ENCODE measurements at places on chromosomes 13 and 19.

GRCh38 chr13:90956031-90956430 lies 391.5 kb upstream of the MIR17HG start:
- no peaks in the 10 kb centered on the region for H3K27me3 ChIP-seq
- H3K27ac ChIP-seq = no peak overlapping the region
- DNase-seq = no peak
- no peaks in the 10 kb centered on the region for H3K4me1 ChIP-seq
- no peaks in the 10 kb centered on the region for H3K36me3 ChIP-seq

- no peak overlapping the region for H3K4me3 ChIP-seq
- no peaks in the 10 kb centered on the region for H3K4me1 ChIP-seq
- H3K36me3 ChIP-seq = no peaks in the 10 kb centered on the region
- no peak for DNase-seq
- no peaks in the 10 kb centered on the region for H3K27me3 ChIP-seq
Observed at GRCh38 chr13:22549126-22549525, 631.7 kb upstream of the SGCG start.

DNA sequence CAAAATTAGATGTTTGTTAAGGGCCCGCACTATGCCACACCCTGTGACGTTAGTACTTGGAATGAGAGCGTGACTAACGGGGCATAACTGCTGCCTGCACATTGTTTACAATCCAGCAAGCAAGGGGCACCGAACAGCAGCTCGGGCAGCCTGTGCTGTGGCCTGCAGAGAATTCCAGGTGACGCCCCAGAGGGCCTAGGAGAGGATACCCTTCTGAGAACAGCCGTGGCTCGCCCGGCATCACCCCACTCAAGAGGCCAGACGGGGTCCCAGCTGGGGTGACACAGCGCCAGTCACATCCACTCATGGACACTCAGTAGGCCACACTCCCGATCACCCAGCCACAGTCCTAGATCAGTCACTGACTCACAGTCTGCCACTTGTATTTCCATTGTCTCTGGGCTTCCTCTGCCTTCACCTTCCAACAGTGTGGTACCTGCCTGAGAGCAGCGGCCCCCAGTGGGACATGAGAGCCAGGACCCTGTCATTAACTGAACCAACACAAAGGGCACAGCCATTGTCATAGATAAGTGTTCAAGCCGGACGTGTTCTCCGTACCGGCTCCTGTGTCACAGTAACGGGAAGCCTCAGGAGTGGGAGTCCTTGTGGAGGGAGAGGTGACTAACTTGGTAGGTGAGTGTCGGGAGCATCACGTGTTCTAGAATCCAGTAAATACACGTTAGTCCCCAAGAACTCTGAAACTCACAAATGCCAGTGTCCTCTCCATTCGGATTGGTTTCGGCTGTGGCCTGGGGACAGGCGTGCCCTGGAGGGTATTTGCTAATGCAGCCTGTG lies 7.5 kb downstream of the ZNF331 start:
- H3K4me1 ChIP-seq = peaks cover 20% of the 10 kb centered on the region
- peak overlapping the region; percentile 53 for H3K27ac ChIP-seq
- H3K27me3 ChIP-seq = no peaks in the 10 kb centered on the region
- no peak overlapping the region for H3K4me3 ChIP-seq
- DNase-seq = no peak
- peaks cover 37% of the 10 kb centered on the region for H3K36me3 ChIP-seq

GRCh38 chr19:31908080-31908479 lies 437.3 kb upstream of the ZNF507 start:
- no peak overlapping the region for H3K4me3 ChIP-seq
- H3K27ac ChIP-seq = no peak overlapping the region
- no peaks in the 10 kb centered on the region for H3K36me3 ChIP-seq
- DNase-seq = no peak
- H3K27me3 ChIP-seq = no peaks in the 10 kb centered on the region

DNA sequence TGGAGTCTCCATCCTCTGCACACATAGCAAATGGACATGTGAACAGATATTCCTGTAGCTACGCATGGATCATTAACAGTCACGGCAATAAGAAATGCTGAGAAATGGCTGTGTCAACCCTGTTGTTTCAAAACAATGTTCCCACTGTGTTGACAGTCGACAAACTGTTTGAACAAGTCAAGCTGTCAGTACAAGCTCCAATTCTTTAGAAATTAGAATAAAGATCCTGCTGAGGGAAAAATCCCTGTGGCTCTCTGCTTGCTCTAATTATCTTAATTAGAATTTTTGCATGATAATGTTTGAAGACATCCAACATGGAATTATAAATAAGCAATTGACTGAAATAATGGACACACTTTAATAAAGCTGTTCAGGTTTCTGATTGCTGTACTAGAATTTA lies 37.9 kb upstream of the CPB2 start:
- no peak for DNase-seq
- H3K4me3 ChIP-seq = no peak overlapping the region
- H3K27ac ChIP-seq = no peak overlapping the region
- no peaks in the 10 kb centered on the region for H3K4me1 ChIP-seq

- H3K27me3 ChIP-seq = peaks cover 11% of the 10 kb centered on the region
- H3K36me3 ChIP-seq = no peaks in the 10 kb centered on the region
- H3K4me3 ChIP-seq = no peak overlapping the region
- H3K27ac ChIP-seq = no peak overlapping the region
- H3K4me1 ChIP-seq = no peaks in the 10 kb centered on the region
Observed at GRCh38 chr19:32287811-32288227, 57.6 kb upstream of the ZNF507 start.

- peaks cover 96% of the 10 kb centered on the region for H3K36me3 ChIP-seq
- H3K4me1 ChIP-seq = peaks cover 28% of the 10 kb centered on the region
- H3K4me3 ChIP-seq = no peak overlapping the region
- no peak for DNase-seq
Observed at GRCh38 chr19:14408491-14409145, 10.5 kb downstream of the DDX39A start.

- no peak overlapping the region for H3K27ac ChIP-seq
- H3K36me3 ChIP-seq = no peaks in the 10 kb centered on the region
- peaks cover 4% of the 10 kb centered on the region for H3K4me1 ChIP-seq
- no peak for DNase-seq
- H3K27me3 ChIP-seq = no peaks in the 10 kb centered on the region
Observed at GRCh38 chr13:101455863-101456262, 3.4 kb downstream of the ITGBL1 start.

GRCh38 chr13:67416047-67416925 lies 186.2 kb upstream of the PCDH9 start:
- no peaks in the 10 kb centered on the region for H3K4me1 ChIP-seq
- peak; percentile 54 for DNase-seq
- H3K4me3 ChIP-seq = no peak overlapping the region
- H3K36me3 ChIP-seq = no peaks in the 10 kb centered on the region
- no peak overlapping the region for H3K27ac ChIP-seq
- H3K27me3 ChIP-seq = no peaks in the 10 kb centered on the region

DNA sequence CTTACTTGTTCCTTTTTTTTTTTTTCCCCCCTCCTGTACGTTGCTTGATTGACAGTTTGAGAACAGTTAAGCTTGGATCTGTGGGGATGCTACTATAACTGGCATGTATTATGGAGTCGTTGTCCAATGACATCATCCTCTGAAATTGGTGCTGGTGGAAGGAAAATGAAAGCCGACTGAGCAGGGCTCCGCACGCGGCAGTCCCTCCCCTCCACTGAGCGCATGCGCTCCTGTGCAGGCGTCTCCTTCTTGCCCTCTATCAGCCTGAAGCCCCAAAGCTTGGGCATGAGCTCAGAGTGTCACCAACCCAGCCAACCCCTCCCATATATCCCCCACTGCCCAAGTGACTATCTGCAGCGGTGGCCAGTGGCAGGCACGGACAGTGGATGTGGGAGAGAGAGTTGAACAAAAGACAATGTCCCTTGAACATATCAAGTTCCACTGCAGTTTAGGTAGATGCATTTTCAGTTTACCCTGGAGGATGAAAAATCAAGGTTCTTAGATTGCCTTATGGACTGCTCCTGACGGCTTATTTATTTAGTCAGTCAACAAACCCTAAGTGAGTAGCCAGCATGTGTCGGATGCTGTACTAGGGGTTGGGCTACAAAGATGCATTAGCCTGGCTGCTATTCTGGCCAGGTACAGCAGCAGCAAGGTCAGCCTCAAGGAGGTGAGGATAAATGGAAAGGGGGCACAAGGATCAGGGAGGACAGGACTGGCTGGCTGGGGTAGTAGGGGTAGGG lies 20.8 kb downstream of the MBNL2 start:
- no peaks in the 10 kb centered on the region for H3K36me3 ChIP-seq
- no peaks in the 10 kb centered on the region for H3K27me3 ChIP-seq
- peak overlapping the region; percentile 54 for H3K27ac ChIP-seq
- H3K4me1 ChIP-seq = peaks cover 82% of the 10 kb centered on the region

GRCh38 chr19:41359741-41360140 lies 4.2 kb downstream of the B9D2 start:
- no peaks in the 10 kb centered on the region for H3K36me3 ChIP-seq
- no peak for DNase-seq
- H3K27me3 ChIP-seq = no peaks in the 10 kb centered on the region
- no peak overlapping the region for H3K4me3 ChIP-seq
- H3K4me1 ChIP-seq = peaks cover 42% of the 10 kb centered on the region
- H3K27ac ChIP-seq = no peak overlapping the region

- H3K27me3 ChIP-seq = no peaks in the 10 kb centered on the region
- peaks cover 4% of the 10 kb centered on the region for H3K36me3 ChIP-seq
Observed at GRCh38 chr13:110318920-110319319, 11.8 kb downstream of the COL4A2 start.

DNA sequence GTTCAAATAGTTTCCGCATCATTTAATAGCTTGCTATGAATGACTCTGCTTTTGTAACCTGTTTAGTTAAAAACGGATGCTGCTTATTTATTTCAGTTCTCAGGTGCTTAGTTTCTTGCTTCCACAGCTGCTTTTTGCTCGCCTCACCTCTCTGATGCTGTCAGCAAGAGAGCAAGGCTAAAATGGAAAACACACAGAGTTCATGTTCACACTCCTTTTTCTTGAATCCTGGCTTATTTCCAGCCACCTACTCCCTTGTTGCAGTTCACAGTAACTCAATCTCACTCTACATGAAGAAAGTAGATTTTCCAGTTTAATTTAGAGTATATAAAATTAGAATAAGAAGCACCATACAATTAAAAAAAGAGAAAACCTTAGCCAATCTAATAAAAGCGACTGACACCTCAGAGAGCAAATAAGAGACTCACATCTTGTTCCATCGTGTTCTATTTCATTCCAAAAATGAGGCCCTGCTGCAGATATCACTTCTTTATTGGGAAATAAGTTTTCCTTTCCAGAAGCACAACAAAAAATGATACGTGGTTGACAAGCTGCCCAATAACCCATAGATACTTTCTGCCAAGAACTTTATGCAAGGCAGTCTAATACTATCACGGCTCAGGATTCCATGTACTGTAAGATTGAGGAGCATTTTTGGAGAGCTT lies 326.1 kb upstream of the SLITRK1 start:
- H3K4me1 ChIP-seq = no peaks in the 10 kb centered on the region
- H3K4me3 ChIP-seq = no peak overlapping the region
- DNase-seq = no peak
- no peaks in the 10 kb centered on the region for H3K36me3 ChIP-seq
- no peaks in the 10 kb centered on the region for H3K27me3 ChIP-seq

DNA sequence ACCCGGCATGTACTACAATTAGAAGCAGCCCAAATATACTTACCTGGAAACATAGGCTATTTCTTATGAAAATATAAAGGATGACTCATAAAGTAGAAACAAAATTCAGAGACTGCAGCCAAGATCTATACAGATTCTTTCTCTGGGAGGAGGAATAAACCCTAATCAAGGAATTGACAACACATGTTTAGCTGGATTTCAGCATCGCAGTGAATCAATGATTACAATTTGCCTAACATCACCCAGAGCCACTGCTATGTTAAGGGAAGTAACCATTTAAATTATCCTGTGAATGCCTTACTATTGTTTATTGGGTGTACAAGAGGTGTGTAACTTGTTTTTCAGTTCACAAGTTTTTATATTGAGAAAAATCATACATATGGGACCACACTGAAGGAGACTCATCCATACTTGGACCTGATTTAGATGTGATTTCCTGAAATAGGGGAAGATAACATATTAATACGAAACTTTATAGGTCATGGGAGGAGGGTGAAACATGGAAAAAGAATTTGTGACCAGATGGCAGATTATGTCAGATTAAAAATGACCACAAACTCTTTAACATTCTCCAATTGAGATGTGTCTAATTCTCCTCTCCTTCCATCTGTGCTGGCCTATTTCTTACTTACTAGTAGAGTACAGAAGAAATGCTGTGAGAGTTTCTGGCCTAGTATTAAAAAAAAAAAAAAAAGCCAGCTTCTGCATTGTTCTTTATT lies 1168.4 kb downstream of the SLITRK1 start:
- no peak for DNase-seq
- no peaks in the 10 kb centered on the region for H3K4me1 ChIP-seq
- no peaks in the 10 kb centered on the region for H3K27me3 ChIP-seq
- H3K4me3 ChIP-seq = no peak overlapping the region
- no peak overlapping the region for H3K27ac ChIP-seq

- no peaks in the 10 kb centered on the region for H3K4me1 ChIP-seq
- H3K27ac ChIP-seq = no peak overlapping the region
- H3K27me3 ChIP-seq = no peaks in the 10 kb centered on the region
- no peak overlapping the region for H3K4me3 ChIP-seq
- H3K36me3 ChIP-seq = no peaks in the 10 kb centered on the region
Observed at GRCh38 chr13:39353988-39354387, 249.0 kb downstream of the LHFPL6 start.

DNA sequence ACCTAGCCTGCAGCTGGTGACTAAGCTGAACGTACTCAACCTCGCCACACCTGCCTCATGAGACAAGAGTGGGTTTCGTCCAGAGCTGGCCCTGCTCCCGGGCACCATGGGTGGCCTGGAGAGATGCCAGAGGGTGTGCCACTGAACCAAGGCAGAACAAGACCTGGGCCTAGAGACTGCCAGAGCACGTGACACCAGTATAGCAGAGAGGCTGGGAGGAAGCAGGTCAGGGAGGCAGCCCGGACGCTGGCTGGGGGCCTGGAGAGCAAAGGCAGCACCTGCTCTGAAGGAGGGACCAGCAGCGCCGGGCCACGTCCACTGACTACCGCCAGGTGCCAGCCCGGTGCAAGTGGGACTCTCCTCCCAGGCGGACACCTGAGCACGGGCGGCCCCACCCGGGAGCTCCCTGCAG lies 7.3 kb upstream of the C13orf46 start:
- peak overlapping the region; percentile 46 for H3K27ac ChIP-seq
- no peaks in the 10 kb centered on the region for H3K27me3 ChIP-seq
- H3K36me3 ChIP-seq = peaks cover 50% of the 10 kb centered on the region
- DNase-seq = peak; percentile 90

GRCh38 chr13:39418424-39418823 lies 184.6 kb downstream of the LHFPL6 start:
- no peaks in the 10 kb centered on the region for H3K27me3 ChIP-seq
- H3K36me3 ChIP-seq = no peaks in the 10 kb centered on the region
- DNase-seq = no peak
- no peak overlapping the region for H3K4me3 ChIP-seq
- no peak overlapping the region for H3K27ac ChIP-seq
- peaks cover 11% of the 10 kb centered on the region for H3K4me1 ChIP-seq

DNA sequence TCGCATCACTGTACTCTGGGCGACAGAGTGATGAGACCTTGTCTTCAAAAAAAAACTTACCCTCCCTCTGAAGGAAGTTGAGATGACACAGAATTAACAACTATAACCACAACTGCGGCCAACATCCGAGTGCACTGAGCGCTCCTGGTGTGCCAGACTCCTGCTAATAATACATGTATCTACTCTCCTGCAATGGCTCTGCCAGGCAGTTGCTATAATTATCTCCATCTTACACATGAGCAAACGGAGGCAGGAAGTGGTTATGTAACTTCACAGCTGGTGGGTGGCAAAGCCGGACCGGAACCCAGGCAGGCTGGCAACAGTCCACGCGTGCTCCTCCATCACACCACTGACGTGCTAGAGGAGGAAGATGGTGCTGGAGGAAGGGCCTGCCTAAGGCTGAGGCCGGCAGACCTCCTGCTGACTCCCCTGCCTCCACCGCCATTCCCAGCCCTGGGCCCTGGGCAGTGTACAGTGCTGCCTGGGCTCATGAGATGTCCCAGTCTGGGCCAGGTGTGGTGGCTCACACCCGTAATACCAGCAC lies 12.6 kb downstream of the XRCC1 start:
- no peaks in the 10 kb centered on the region for H3K27me3 ChIP-seq
- peaks cover 44% of the 10 kb centered on the region for H3K36me3 ChIP-seq
- DNase-seq = peak; percentile 88
- H3K27ac ChIP-seq = peak overlapping the region; percentile 80

Measured in lower lobe of right lung (tissue), 2 donors.